ENCODE measurements at places on chromosomes 7 and 10. TPM values are rescaled to one million over a fixed set of nuclear protein-coding genes. Genes with fewer than 3 reads are reported as not detected.

SPDYE11 gene
- not detected for total RNA-seq

SEMA4G gene
- total RNA-seq = 2.7 TPM

ANKRD2 gene
- 1.3 TPM for total RNA-seq

FGFR2 gene
- 71.3 TPM for total RNA-seq

ZNF862 gene
- total RNA-seq = 16.4 TPM

LRRC4 gene
- 5.7 TPM for total RNA-seq

JAKMIP3 gene
- 0.38 TPM for total RNA-seq

HEPACAM2 gene
- not detected for total RNA-seq

POLR1F gene
- total RNA-seq = 9.6 TPM

PRSS37 gene
- total RNA-seq = not detected

CPSF4 gene
- 34.2 TPM for total RNA-seq

PRDX3 gene
- total RNA-seq = 123 TPM

LUC7L2 gene
- 67.2 TPM for total RNA-seq

ABCB1 gene
- total RNA-seq = 7.0 TPM

CPA2 gene
- total RNA-seq = not detected

MRLN gene
- not detected for total RNA-seq

ITPRID1 gene
- total RNA-seq = not detected

C10orf53 gene
- not detected for total RNA-seq

AOC1 gene
- 0.34 TPM for total RNA-seq

CDC14C gene
- total RNA-seq = not detected

ARHGAP22 gene
- 5.2 TPM for total RNA-seq

GPRIN2 gene
- 20.2 TPM for total RNA-seq

KDM7A gene
- 13.2 TPM for total RNA-seq

SFXN3 gene
- 67.2 TPM for total RNA-seq

FOXI2 gene
- total RNA-seq = not detected

GNAT3 gene
- not detected for total RNA-seq

SFMBT2 gene
- total RNA-seq = 6.0 TPM

PALD1 gene
- total RNA-seq = 10.1 TPM

OR6B1 gene
- not detected for total RNA-seq

ASB13 gene
- total RNA-seq = 19.6 TPM

TBX20 gene
- 0.12 TPM for total RNA-seq

CLRN3 gene
- not detected for total RNA-seq

NEBL gene
- 58.8 TPM for total RNA-seq

CPN1 gene
- total RNA-seq = not detected

VPS26A gene
- total RNA-seq = 60.7 TPM

TUBAL3 gene
- total RNA-seq = not detected

LDB3 gene
- 1.5 TPM for total RNA-seq

MRC1 gene
- total RNA-seq = 301 TPM

LIPK gene
- not detected for total RNA-seq

CCL26 gene
- total RNA-seq = 0.58 TPM

ELFN1 gene
- total RNA-seq = 1.5 TPM

TMEM213 gene
- 0.05 TPM for total RNA-seq

WEE2 gene
- not detected for total RNA-seq

ENTPD1 gene
- total RNA-seq = 37.6 TPM

SUPV3L1 gene
- 22.3 TPM for total RNA-seq

GDF10 gene
- total RNA-seq = 9.4 TPM

SEMA3A gene
- 12.3 TPM for total RNA-seq

SDHAF3 gene
- 18.8 TPM for total RNA-seq

HECW1 gene
- total RNA-seq = 1.4 TPM

SORCS1 gene
- 0.15 TPM for total RNA-seq

GATAD1 gene
- 28.4 TPM for total RNA-seq

ATRNL1 gene
- 0.26 TPM for total RNA-seq

STOX1 gene
- total RNA-seq = 3.5 TPM

UTF1 gene
- not detected for total RNA-seq

GJD4 gene
- not detected for total RNA-seq

RAPGEF5 gene
- 64.6 TPM for total RNA-seq

C7orf33 gene
- total RNA-seq = not detected

ADAM22 gene
- total RNA-seq = 3.5 TPM

RGR gene
- total RNA-seq = not detected

MYL10 gene
- total RNA-seq = not detected
